ENCODE measurements at places on chromosomes 6 and 20.

DNA sequence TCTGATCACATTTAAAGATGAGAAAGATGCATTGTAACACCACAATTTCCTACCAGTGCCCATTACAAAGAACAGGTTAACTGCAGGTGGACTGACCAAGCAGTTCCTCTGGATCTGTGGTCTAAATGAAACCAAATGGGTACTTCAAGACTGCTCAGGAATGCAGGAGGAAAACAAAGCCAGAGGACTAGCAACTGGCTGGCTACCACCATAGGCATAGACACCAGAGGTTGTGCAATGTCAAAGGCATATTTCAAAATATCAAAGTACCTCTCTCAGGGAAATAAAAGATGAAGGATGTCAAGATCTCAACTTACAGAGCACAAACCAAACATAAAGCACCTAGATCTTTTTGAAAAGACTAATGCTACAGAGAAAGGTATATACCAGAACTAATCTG is 65.5 kb downstream of the GMDS start:
- no peak for DNase-seq

GRCh38 chr6:22250486-22250885 is 46.4 kb downstream of the PRL start:
- DNase-seq, result no peak

DNA sequence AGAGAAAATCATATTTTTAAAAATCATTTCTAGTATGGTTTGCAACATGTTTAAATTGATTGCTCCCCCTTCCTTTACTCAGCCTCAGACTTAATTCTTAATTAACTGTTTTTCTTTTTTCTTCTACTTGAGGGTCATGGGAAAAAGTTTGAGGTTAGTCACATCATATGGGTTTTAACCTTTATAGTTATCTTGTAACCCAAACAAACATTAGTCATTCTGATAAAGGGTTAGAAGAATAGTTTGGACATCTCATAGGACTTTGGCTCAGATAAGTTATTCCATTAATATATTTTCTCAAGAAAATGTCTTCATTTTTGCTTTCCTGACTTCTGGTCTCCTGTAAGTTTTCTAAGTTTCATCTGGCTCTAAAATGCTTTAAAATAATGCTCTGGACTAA is 34.5 kb upstream of the TSPYL1 start:
- DNase-seq, result no peak

DNA sequence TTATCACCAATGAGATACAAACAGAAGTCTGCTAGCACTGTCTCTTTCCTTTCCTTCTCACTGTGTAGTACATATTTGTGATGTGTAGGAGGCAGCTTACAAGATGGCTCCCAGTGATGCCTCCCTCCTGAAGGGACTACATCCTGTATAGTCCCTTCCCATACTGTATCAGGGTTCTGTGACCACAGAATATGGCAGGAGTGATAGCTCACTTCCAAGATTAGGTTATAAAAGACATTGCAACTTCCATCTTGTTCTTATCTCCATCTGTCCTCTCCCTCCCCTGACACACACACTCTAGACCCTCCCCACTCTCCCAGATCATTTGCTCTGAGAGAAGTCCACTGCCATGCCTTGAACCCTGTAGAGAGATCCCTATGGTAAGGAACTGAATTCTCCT is 38.0 kb downstream of the SESN1 start:
- no peak for DNase-seq

DNA sequence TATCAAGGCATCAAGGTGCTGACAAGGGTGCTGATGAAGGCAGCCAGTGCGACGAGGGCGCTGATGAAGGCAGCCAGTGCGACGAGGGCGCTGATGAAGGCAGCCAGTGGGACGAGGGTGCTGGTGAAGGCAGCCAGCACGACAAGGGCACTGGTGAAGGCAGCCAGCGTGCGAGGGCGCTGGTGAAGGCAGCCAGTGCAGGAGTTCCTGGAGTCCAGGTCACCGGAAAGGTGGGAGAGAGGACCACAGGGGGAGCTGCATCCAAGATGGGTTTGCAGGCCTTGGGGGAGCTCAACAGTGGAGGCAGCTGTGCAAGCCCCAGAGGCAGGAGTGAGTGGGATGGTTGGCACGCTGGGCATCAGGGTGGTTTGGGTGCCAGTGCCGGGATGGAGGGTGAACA is 176.3 kb downstream of the TBXT start:
- DNase-seq, result no peak

DNA sequence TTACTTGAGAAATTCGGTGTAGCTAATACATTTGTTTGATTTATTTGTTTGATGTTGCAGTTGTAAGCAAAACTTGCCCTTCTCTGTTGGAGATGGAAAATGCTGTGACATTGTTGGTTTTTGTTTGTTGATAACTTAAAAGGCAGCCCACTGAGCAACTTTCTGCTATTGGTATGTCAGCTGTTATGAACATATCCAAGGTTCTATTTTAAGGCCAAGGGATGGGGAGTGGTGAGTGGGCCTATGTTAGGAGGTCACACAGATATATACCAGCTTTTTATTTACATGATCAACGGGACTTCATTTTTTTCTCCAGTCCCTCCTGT is 5.7 kb downstream of the QKI start:
- no peak for DNase-seq

DNA sequence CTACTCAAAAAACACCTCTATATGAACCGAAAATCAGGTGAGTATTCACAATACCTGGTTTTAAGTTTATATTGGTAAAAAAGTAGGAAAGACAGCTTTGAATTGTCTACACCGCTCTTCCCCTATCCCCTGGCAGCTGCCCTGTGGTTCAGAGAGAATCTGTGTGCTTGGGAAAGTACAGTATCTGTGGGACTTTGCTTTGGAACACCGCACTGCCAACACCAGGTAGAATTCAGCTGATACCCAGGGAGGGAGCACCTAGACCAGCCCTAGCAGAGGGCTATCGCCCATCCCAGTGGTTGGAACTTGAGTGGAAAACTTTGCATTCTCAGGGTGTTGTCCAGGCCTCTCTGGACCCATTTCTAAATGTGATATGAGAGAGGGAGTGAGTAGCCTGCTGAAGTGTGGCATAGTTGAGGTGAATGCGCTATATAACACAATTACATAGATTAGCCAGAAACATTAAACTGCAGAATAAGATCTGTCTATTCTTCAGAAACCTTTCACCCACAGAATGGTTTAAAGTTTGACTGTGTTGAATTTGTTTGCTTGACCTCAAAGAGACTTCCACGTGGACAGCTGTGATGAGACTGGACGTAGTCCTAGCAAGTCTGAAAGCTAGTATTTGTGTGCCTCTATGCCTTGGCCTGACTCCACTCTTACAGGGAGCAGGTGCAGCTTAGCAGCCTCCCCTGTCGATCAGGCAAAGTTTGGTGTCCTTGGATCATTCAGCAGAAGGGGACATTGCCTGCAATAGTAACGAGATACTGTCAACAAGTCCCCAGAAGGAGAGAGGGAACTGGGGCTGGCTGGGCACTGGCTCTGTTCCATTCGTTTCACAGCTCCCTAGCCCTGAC is 11.5 kb upstream of the MPC1 start:
- DNase-seq, result no peak

GRCh38 chr6:161445021-161445799 is 171.3 kb upstream of the AGPAT4 start:
- DNase-seq, result no peak

- no peak for DNase-seq
These were observed 27.9 kb upstream of the HDAC2 start for GRCh38 chr6:113998811-113999210.

GRCh38 chr20:5753814-5754213 is 3.6 kb downstream of the SHLD1 start:
- no peak for DNase-seq

GRCh38 chr6:1129131-1129530 is 182.8 kb upstream of the FOXQ1 start:
- peak; percentile 82 for DNase-seq

DNA sequence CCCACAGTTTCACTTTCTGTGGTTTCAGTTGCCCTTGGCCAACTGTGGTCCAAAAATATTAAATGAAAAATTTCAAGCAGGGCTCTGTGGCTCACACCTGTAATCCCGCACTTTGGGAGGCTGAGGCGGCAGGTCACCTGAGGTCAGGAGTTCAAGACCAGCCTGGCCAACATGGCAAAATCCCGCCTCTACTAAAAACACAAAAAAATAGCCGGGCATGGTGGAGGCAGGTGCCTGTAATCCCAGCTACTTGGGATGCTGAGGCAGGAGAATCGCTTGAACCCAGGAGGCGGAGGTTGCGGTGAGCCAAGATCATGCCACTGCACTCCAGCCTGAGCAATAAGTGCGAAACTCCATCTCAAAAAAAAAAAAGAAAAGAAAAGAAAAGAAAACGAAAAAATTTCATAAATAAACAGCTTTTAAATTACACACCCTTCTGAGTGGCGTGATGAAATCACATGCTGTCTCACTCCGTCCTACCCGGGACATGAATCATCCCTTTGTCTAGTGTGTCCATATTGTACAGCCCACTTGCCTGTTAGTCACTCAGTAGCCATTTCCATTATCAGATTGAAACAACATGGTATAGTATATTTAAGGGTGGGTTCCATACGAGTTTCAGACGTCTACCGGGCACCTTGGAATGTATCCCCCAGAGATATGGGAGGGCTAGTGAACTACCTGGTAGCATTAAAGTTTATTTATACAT is 11.7 kb downstream of the PTPRK start:
- DNase-seq, result peak; percentile 60
